ENCODE measurements at places on chromosomes 3 and 15.
A peak's percentile ranks its signal among the peaks of the same experiment; 100 is the strongest.

DNA sequence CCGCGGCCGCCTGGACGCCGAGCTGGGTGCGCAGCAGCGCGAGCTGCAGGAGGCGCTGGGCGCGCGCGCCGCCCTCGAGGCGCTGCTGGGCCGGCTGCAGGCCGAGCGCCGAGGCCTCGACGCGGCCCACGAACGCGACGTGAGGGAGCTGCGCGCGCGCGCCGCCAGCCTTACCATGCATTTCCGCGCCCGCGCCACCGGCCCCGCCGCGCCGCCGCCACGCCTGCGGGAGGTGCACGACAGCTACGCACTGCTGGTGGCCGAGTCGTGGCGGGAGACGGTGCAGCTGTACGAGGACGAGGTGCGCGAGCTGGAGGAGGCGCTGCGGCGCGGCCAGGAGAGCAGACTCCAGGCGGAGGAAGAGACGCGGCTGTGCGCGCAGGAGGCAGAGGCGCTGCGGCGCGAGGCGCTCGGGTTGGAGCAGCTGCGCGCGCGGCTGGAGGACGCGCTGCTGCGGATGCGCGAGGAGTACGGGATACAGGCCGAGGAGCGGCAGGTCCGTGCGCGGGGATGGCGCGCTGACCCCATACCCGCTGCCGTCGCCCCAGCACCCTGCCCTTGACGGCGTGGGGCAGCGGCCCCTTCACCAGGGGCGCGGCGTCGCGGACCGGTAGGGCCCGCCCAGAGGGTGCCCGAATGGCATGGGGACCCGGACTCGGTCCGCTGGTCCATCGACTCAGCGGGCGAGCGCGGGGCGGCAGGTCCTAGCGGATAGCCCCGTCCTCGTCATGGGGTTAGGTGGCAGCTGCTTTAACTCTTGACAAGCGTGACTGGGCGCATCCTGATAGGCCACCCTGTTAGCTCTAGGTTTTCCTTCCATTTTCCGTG, 848 bp downstream of the SYNM start:
- DNase-seq, result peak; percentile 0

- peak; percentile 40 for DNase-seq
Measured at GRCh38 chr15:74320352-74321247, 46.8 kb downstream of the CYP11A1 start.

DNA sequence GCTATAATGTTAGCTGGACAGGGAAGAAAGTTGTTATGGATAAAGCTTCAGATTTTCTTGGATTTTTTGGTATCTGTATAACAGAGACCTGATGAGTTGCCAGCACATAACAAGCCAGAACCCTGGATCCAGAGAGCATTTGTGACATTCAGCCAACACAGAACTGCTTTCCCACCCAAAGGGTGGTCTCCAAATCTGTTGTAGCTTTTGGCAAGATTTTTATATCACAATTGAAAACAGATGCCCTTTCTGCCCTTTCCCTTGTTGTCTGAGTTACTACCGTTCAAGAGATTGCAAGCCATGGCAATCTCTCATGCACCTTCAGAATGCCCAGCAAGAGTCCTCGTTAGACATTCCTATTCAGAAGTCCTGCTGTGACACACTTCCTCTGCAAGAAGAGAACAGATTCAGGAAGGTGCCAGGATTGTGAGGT, 107.6 kb upstream of the FGF7 start:
- DNase-seq, result no peak

- DNase-seq, result no peak
Measured at GRCh38 chr15:73950479-73950830, 24.2 kb downstream of the LOXL1 start.

GRCh38 chr3:155037508-155038202, 42.5 kb upstream of the MME start:
- no peak for DNase-seq

GRCh38 chr15:28191832-28192231, 92.7 kb upstream of the OCA2 start:
- peak; percentile 18 for DNase-seq

- no peak for DNase-seq
Measured at GRCh38 chr3:23913873-23914743, 2.7 kb downstream of the NKIRAS1 start.

- DNase-seq, result no peak
Measured at GRCh38 chr3:76063811-76064210, 278.5 kb upstream of the ZNF717 start.

DNA sequence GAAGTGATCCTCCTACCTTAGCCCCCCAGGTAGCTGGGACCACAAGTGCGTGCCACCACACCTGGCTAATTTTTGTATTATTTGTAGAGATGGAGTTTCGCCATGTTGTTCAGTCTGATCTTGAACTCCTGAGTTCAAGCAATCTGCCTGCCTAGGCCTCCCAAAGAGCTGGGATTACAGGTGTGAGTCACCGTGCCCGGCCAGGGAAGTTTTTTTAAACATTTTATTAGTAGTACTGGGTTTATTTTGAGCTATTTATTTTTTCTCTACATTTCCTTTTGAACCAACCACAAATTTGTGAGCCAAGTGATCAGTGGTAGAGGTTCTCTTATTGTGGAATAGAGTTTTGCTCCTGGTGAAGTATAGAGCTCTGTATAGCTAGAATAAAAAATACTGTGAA, 33.7 kb downstream of the ARMC8 start:
- DNase-seq, result no peak

- no peak for DNase-seq
Measured at GRCh38 chr3:71191031-71191482, 392.5 kb downstream of the FOXP1 start.

- DNase-seq, result no peak
Measured at GRCh38 chr15:100277087-100277855, 64.5 kb downstream of the ADAMTS17 start.

- no peak for DNase-seq
Measured at GRCh38 chr15:33045066-33045810, 149.3 kb downstream of the FMN1 start.

DNA sequence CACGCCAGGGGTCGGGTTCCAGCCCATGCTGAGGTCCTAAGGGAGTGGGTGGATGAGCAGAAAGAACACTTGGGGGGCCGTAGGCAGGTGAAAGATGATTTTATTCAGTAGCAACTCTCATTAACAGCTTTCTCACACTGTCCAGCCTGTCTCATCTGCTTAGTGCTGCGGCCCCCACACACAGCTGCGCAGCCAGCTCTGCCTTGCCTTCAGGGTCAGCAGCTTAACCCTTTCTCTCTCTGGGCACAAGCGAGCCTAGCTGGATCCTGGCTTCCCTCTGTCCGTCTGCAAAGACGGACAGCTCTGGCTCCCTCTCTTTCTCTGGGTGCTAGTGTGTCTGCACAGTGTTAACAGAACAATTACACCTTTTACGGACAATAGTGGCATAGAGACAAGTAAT, 21.3 kb downstream of the NPAP1 start:
- no peak for DNase-seq

DNA sequence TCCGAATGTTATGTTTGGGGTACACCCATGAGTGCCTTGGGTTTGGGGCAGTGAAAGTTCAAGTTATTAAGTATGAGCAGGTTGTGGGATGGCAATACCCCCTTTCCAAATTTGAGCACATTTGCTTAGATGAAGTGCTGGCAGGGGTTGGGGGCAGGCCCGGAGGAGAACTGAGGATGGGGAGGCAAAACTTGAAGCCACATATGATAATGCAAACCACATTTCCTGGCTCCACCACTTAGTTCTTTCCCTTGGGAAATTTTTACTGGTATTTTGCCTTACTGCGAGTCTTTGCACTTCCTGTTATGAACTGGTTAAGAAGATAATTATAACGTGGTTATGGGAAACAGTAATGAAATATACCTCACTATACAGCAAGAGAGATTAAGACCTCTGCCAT, 336.0 kb upstream of the ONECUT1 start:
- no peak for DNase-seq

- no peak for DNase-seq
Measured at GRCh38 chr15:81183439-81183775, 13.3 kb upstream of the IL16 start.

DNA sequence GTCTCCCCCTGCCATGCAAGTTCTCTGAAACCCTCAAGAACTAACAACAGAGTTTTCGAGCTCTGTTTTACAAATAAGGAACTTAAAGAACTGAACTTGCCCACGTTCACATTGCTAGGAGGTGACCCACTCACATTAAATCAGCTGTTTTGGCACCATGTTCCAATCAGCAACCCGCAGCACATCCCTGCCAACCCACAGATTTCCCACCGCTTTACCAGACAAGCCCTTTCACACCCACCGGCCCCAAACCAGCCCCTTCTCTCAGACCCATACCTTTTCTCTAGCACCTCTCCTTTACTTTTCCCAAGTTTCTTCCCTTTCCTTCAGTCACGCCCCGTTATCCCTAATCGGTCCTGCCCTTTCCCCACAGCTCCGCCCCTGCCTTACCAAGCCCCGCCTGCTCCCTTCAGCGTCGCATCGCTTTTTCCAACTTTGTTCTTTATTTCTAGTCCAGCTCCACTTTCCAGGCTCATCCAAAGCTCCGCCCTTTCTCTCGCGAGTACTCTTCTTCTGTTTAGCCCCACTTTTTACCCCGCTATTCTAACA, 804 bp upstream of the BRPF1 start:
- DNase-seq, result peak; percentile 74

GRCh38 chr15:26298010-26298658, 435.0 kb upstream of the ATP10A start:
- DNase-seq, result no peak

DNA sequence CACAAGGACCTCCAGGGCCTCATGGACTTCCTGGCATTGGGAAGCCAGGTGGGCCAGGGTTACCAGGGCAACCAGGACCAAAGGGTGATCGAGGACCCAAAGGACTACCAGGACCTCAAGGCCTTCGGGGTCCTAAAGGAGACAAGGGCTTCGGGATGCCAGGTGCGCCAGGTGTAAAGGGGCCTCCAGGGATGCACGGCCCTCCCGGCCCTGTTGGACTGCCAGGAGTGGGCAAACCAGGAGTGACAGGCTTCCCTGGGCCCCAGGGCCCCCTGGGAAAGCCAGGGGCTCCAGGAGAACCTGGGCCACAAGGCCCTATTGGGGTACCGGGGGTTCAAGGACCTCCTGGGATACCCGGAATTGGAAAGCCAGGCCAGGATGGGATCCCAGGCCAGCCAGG, 23.2 kb upstream of the CMSS1 start:
- DNase-seq, result no peak

- DNase-seq, result no peak
Measured at GRCh38 chr3:66778107-66778506, 220.0 kb upstream of the KBTBD8 start.

DNA sequence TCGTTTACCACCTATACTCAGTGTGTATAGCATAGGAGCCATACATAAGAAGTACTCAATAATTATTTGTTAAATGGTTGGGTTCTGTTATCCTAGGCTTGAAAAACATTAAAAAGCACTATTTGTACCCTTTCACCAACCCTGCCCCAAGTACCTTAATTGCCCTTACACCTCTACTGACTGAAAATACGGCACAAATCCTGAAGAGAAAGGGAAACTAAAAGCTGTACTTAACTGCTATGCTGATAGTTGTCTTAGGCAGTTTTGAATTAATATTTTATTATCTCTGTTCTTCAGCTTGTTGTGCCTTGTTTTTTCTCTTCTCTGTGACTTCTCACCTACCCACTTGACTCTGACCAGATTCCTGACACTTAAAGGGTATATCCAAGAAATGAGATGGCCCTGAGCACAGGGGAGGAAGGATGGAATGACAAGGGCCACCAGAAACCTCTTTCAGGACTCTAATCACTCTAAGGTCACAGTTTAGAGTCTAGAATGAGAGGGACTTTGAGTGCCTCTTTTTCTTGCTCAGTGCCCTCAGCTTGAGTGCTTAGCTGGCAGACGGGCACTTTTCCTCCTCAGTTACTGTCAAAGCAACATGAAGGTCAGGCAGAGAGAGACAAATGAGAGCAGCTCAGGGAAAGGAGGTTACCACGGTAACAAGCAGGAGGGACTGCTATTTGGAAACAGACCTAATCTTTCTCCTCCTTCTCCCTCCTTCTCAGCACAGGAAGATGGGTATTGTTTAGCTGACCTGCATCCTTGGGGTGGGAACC, 136.5 kb downstream of the ZNF609 start:
- DNase-seq, result peak; percentile 51

DNA sequence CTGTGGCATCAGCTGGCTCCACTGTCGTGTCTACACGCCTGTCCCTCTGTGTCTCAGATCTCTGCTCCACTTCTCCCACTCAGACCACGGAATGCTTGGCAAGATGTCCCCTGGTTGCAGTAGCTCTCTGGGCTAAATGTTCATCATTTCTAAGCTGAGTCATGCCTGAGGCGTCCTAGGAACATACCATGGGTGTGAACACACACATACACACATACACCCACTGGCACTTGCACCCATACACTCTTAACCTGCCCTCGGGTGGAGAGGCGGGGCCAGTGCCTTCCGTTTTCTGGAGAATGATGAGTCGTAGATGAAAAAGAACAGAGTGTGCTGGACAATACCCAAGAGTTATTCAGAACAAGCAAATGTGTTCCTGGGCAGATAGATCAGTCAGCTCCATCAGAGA, 72.4 kb downstream of the SENP2 start:
- no peak for DNase-seq

- DNase-seq, result no peak
Measured at GRCh38 chr15:65077981-65078352, 1.4 kb downstream of the KBTBD13 start.

- no peak for DNase-seq
Measured at GRCh38 chr3:39387411-39387975, 4.3 kb downstream of the SLC25A38 start.

DNA sequence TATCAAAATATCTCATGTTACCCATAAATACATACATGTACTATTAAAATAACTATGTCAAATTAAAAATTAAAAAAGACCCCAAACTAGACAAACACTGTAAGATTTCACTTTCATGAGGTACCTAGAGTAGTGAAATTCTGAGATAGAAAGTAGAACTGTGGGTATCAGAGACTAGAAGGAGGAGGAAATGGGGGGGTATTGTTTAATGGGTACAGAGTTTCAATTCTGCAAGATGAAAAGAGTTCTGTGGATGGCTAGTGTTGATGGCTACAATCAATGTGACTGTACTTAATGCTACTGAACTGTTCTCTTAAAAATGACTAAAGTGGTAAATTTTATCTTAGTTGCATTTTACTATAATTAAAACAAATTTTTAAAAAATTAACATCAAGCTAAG, 36.6 kb downstream of the RFX7 start:
- DNase-seq, result no peak

DNA sequence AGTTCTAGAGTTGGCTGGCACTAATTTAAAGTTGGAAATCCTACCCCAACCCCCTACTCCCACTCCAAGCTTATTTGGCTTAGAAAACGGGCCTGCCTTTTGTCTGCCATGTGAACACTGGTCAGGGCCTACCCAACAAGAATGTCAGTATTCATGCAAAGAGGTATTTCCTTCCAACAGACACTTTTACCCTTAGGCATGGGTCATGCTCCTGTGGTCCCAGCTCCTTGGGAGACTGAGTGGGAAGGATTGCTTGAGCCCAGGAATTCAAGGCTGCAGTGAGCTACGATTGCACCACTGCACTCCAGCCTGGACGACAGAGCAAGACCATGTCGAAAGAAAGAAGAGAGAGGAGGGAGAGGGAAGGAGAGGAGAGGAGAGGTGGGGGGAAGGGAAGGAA, 137.5 kb upstream of the LRTM1 start:
- DNase-seq, result no peak
